ENCODE measurements at places on chromosomes 11 and 22.

- DNase-seq = no peak
Measured at GRCh38 chr11:69931994-69932910, 113.0 kb upstream of the FGF3 start.

DNA sequence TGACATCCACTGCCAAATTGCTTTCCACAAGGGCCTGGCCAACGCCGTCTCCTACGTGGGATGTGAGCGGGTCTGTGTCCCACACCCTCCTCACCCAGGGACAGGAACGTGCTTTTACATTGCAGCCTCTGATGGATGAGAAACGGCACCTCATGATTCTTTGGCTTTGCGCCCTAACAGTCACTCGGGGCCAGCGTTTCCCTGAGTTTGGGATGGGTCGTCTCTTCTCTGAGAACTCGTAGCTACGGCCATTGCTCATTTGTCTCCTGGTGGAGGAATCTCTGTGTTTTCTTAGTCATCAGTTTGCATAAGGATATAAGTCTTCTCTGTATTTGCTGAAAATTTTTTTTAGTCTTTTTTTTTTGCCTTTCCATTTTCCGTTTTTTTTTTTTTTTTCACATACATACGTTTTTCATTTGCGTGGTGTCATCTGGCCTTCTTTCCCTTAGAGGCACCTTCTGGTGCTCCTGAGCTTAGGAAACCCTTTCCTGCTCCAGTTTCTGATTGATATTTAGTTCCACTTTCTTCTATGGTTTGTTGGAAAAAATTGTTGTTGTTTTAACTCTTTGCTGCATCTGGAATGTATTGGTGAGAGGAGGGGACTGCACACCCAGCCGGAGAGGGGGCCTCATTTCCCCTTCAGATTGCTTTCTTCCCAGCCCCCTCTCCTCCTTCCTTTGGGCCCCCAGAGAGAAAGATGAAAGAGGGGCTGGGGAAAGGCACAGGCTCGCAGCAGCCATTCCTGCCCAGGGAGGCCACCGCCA is 12.0 kb downstream of the TNNT3 start:
- DNase-seq = no peak

GRCh38 chr11:69429716-69430491 is 51.6 kb upstream of the LINC01488 start:
- no peak for DNase-seq

DNA sequence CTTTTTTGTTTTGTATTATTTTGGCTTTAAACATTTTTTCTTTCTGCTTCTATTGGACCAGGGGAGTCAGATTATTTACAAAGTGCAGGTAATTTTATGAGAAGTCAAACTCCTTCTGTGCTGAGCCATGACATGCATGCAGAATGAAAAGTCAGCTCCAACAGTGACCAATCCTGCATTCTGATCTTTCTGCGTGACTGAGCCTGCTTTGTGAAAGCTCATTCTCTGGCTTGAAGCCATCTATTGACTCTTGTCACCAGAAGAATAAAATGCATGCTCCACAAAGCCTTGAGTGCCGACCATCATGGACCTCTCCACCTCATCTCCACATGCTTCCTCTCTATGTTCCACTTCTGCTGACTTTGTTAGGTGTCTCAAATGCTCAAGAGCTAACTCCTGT is 50.2 kb downstream of the MIAT start:
- no peak for DNase-seq

- no peak for DNase-seq
Measured at GRCh38 chr11:71432761-71433647, 15.2 kb downstream of the DHCR7 start.

DNA sequence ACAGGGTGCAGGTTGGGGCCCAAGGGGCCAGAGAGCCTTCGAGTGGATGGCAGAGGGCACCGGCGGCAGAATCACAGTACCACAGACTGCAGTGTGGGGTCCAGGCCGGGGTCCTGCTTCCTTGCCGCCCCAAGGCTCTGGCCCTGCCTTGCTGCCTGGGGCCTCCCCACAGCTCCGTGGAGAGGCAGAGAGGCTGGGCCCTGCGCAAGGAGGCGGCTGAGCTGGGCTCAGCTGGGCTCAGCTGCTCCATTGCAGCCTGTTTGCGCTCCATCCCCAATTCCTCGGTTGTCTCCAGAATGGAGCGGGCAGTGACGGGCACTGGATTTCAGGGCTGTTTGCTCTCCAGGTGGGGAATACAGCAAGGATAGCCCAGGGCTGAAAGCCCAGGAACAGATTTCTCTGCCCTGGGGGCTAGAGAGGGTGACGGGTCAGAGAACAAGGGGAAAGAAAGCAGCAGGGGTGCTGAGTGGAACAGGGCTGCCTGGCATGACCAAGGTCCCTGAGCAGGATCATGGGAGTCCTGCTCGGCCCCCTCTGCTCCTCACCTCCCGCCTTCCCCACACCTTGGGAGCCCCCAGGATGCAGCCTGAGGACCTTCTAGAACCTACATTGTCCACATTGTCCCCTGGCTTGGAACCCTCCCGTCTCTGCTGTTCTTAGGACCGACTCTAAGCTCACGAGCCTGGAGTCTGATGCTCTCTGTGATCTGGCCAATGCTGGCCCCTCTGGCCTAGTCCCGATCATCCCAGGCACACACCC is 18.9 kb downstream of the MRGPRG start:
- DNase-seq = no peak

- DNase-seq = no peak
Measured at GRCh38 chr11:70027451-70027850, 50.7 kb upstream of the ANO1 start.

- DNase-seq = no peak
Measured at GRCh38 chr11:20623252-20623651, 23.8 kb downstream of the SLC6A5 start.

DNA sequence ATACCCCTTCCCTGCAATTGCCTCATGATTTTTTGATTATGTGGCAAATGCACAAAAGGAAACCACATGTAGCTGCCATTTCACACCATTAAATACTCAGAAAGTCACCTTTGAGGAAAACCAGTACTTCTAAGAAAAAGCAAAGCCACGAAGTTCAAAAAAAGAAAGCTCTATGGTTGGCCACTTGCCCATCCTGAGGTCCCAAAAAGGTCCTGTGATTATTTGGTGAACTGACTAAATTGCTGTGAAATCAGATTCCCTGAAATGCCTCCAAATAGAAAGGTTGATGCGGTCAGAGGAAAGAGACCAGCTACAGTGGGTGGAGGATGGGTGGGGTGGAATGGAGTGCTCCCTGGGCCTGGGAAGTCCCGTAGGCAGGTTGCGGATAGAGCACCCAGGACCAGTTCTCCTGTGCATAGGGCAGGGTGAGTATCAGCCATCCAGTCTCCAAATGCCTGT is 26.9 kb downstream of the MRPL16 start:
- DNase-seq = no peak

DNA sequence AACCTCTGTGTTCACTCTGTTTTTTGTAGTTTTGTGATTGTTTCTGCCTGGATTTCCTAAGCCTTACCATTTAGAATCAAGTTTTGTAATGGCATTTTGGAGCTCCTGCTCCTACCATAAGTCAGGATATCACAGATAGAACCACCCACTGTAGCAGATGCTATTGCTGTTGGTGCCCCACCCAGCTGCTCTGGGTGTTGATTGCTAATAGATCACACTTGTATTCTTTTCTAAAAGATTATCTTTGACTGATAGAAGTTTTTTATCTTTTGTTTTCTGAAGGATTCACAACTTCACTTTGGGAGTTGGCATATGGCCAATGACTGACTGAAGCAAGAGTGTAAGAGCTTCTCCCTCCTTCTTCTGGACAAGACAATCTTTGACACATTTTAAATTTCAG is 76.0 kb downstream of the EHF start:
- DNase-seq = no peak

- DNase-seq = no peak
Measured at GRCh38 chr11:45960387-45961095, 38.1 kb downstream of the LARGE2 start.

GRCh38 chr11:69014084-69014851 is 1.2 kb upstream of the MRGPRF start:
- peak; percentile 87 for DNase-seq

DNA sequence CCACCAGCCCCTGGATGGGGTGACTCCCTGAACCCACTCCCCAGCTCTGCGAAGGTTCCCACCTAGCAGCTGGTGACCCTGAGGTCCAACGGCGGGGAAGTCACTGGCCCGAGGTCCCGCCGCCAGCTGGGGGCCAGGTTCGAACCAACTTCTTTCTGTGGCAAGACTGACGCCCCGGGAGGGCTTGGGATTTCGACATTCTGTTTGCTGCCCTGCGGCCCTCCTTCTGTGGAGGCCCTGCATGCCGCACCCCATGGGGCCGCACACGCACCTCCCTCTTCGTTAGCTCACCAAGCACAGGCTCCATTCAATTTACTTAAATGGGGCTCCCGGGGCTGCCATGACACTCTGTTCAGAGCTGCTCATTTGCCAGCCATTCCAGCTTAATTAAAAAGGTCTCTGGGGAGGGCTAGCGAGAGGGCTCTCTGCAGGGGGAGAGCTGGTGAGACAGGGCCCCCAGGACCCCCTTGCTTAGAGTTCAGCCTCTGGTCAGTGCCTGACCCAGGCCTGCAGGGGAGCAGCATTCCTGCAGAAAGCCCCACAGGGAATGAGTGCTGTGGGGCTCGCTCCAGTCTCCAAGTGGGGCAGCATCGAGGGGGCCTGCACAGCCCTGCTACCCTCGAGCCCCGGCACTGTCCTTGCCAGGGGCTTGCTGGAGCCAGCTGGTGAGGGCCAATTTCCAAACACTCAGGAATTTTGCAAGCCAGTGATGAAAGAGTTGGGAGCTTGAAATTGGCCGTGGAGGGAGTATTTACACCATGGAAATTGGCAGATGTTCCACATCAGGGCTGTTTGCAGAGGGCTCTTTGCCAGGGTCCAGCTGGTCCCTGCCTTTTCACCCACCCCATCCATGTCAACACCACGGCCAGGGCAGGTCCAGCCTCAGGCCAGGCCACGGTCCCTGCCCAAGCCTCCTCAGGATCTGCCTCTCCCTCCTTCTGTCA is 80.8 kb downstream of the CACNA1I start:
- DNase-seq = peak; percentile 6

GRCh38 chr11:3920148-3920852 is 64.8 kb downstream of the STIM1 start:
- peak; percentile 63 for DNase-seq

DNA sequence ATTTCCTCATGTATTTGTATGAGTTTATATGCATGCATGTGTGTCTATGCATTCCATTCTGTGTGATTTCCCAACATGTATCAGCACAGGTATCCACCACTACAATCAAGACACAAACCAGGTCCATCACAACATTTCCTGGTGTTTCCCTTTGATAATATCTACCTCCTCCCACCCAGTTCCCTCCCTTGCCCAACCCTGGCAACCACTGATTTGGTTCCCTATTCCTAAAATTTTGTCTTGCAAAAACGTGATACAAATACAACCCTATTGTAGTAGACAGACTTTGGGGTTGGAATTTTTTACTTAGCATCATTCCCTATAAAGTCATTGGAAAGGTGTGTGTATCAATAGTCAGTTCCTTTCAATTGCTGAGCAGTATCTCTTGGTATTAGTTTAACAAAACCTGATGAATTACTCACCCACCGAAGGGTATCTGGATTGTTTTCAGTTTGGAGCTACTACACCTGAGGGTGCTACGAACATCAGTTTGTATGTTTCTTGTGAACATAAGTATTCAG is 51.8 kb upstream of the IGLL5 start:
- DNase-seq = no peak

- DNase-seq = no peak
Measured at GRCh38 chr11:7167976-7168740, 79.4 kb downstream of the RBMXL2 start.

GRCh38 chr11:72899238-72899637 is 85.0 kb downstream of the ATG16L2 start:
- DNase-seq = no peak

DNA sequence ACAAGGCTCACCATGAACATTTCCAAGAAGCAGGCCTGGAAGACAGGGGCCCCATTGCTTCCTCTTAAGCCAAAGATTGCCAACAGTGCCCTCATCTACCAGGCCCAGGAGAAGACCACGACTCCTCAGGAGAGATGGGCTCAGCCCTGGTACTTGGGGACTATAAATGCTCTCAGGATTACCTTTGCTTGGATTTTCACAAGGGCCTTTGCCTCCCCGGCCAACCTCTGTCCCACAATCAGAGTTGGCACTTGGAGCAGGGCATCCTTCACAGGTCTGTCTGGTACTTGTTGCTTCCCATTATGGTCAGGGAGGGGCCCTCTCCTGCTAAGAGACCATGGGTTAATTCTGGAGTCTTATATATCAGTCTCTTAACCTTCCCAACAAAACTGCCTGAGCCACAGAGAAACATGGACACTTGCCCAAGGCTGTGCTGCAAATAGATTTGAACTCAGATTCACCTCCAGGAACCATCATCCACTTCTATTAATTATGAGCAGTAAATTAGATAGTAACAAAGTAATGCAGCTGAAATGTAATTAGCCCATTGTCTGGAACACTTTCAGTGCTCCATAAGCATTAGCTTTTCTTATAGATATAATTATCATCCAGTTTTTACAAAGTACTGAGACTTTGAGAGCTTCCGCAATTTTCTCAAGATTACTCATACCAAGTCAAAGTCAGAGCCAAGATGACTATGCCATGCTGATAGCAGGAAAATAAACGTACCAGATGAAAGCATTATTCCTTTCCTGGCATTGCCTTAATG is 33.5 kb downstream of the POU2AF3 start:
- no peak for DNase-seq

DNA sequence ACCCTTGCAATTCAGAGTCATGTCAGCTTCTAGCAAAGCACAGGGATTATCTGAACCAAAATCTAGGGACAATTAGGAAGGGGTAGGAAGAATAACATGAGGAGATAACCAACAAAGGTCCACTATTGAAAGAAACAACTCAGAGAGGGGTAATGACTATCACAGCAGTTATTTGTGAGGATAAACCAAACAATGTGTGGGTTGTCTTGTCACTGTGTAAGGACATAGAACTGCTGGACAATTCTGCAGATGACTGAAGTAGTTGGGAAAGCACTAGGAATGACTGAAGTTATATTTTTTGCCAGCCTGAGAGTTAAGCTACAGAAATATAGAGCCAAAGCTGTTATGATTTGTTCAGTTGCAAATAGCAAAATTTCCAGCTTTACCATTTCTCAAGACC is 858.4 kb upstream of the CCDC90B start:
- DNase-seq = no peak

DNA sequence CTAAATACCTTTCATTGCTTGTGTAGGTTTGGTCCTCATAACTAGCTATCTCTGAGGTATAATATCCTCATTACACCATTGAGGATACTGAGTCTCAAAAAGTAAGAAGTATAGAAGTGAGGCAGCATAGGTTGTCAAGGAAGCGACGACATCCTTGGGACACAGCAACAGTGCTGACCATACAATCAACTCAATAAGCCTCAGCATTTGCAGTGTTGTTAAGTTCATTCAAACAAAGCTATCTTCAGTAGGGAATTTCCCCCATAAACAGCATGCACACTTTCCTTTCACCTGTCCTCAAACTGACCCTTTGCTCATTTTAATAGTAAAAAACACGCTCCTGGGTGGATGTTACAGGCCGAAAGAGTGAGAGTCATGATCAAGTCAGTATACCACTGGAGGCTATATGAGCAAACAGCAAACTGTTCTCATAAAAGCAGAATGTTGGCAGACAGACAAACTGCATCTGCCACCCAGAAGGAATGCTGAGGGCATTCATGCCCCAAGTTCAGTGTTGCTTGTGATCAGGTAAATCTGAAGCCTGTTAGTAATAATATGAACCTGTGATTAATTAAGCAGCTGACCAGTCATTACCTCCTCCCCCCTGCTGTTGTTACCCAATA is 756.2 kb upstream of the TENM4 start:
- DNase-seq = no peak

GRCh38 chr11:2383852-2384804 is 7.0 kb downstream of the CD81 start:
- DNase-seq = no peak

GRCh38 chr11:46524201-46524770 is 69.5 kb downstream of the AMBRA1 start:
- no peak for DNase-seq
